GM23248 (cell line): ENCODE measurements at places on chromosomes 3 and 15. TPM values are rescaled to one million over a fixed set of nuclear protein-coding genes. Genes with fewer than 3 reads are reported as not detected.

The GAP43 gene
- 0.54 and 0.63 TPM in 2 replicates for total RNA-seq

- no peak overlapping the region for H3K4me3 ChIP-seq
- peaks cover 16% of the 10 kb centered on the region for H3K4me1 ChIP-seq
- DNase-seq: peak; percentile 51
- no peaks in the 10 kb centered on the region for H3K27me3 ChIP-seq
- H3K36me3 ChIP-seq: no peaks in the 10 kb centered on the region
These were observed 44.1 kb upstream of the UMPS start for GRCh38 chr3:124686028-124686670.

DNA sequence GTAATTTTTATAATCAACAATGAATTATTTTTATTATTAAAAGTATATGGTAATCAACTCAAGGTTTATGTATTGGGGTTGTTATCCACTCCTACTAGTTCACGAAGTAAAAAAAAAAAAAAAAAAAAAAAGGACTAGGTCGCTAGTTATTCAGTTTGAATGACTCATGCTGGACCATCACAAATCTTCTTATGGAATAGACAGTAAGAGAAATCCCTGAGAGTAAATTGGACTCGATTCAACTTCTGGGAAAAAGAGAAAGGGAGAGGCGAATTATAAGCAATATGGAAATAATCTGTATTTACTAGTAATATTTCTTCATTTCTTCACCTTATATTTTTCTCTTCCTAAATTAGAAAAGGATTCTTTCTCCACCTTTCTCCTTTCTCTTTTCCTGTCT lies 2.0 kb downstream of the MYEF2 start:
- H3K27ac ChIP-seq: no peak overlapping the region
- DNase-seq: peak; percentile 2
- H3K4me3 ChIP-seq: no peak overlapping the region
- peaks cover 5% of the 10 kb centered on the region; the same call in 1 of the 2 replicates for H3K4me1 ChIP-seq
- H3K36me3 ChIP-seq: no peaks in the 10 kb centered on the region

- peak overlapping the region; percentile 58 for H3K27ac ChIP-seq
- H3K4me1 ChIP-seq: peaks cover 20% of the 10 kb centered on the region
- no peak overlapping the region for H3K4me3 ChIP-seq
These were observed 22.9 kb upstream of the PLXNA1 start for GRCh38 chr3:126959921-126960603.

The C3orf80 gene
- 0.43 and 1.3 TPM in 2 replicates for total RNA-seq

The ADAMTS17 gene
- not detected in 2 replicates for total RNA-seq

- peaks cover 18% of the 10 kb centered on the region for H3K4me1 ChIP-seq
- no peak overlapping the region for H3K4me3 ChIP-seq
- H3K36me3 ChIP-seq: no peaks in the 10 kb centered on the region
- H3K27me3 ChIP-seq: no peaks in the 10 kb centered on the region
- DNase-seq: peak; percentile 40
These were observed 36.4 kb upstream of the GYG1 start for GRCh38 chr3:148954981-148955380.
